ENCODE measurements at places on chromosomes 2 and 18. TPM values are rescaled to one million over a fixed set of nuclear protein-coding genes. Genes with fewer than 3 reads are reported as not detected.

Gene IL36B
- total RNA-seq: not detected

Gene CDH19
- 14.7 TPM for total RNA-seq

Gene SERPINB2
- not detected for total RNA-seq

DNA sequence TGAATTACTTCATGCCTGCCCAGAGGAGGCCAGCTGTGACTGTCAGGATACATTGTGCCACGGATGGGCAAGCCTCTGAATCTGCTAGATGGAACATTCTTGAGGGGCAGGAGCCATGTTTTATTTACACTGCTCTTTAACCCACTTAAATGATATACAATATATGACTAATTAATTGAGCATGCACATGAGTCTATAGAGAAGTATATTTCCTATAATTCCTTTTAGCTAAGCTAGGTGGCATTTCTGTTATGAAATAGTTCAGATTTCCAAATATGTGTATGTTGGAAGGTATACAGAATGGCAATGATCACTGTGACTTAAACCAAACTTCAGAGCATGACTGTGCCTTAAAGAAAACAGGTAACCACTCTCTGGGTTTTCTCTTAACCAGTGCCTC, 131.7 kb downstream of the RAB3GAP1 start:
- DNase-seq: no peak

GRCh38 chr2:119753041-119753929, 6.4 kb upstream of the PTPN4 start:
- DNase-seq: no peak

DNA sequence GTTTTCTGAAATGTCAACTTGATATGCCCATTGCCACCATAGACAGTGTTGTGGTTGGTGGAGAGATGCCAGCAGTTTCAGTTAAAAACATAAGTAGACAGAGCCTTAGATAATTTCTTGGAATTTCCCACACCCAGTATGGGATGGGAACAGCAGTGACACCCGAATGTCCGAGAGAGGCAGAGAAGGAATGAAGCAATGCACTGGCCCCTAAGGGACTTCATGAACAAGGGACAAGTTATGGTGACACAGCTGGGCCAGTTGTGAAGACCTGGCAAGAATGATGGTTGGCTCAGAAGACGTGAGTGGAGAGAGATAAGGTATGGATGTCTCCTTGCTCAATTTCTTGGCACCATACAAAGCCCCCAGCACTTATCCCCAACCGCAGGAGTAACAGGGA, 165.2 kb upstream of the APCDD1 start:
- DNase-seq: no peak

Gene KCNE4
- not detected for total RNA-seq

DNA sequence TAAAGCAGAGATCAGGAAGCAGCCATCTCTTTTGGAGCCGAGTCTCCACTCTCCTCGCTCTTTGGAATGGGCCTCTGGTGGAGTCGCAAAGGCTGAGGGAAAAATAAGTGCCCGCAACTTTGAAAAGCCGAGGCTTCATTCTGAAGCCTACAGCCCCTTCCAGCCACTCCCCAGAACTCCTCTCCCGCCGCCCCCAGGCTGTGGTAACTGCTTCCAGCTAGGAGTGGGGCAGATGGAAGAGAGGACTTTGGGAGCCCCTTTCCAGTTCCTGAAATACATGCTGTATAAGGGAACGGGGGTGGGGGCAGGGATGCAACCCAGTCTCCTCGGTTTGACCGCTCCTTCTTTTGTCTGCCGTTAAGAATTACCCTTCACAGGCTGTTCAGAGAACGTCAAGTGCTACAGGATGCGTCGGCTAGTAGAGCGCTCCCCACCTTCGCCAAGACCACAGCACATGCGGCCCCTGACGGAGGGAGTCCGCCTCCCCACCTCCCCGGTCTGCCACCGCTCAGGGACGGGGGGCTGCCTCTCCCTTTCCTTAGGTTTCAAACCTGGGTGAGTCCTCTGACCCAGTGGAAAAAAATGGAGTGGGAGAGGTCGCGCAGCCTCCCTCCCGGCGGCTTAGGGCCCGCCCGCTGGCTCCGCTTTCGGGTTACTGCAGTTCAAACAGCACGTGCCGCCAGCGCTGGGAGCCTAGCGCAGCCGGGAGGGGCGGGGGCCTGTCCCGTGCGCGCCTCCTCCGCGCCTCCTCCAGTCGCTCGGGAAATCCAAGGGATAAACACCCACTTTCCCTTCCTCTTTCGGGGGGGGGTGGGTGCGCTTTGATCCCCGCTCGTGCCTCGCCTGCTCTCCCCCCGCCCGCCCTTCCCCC, 4.9 kb downstream of the CYP26B1 start:
- DNase-seq: no peak

GRCh38 chr2:216857131-216857550, 2.7 kb downstream of the TNP1 start:
- no peak for DNase-seq

DNA sequence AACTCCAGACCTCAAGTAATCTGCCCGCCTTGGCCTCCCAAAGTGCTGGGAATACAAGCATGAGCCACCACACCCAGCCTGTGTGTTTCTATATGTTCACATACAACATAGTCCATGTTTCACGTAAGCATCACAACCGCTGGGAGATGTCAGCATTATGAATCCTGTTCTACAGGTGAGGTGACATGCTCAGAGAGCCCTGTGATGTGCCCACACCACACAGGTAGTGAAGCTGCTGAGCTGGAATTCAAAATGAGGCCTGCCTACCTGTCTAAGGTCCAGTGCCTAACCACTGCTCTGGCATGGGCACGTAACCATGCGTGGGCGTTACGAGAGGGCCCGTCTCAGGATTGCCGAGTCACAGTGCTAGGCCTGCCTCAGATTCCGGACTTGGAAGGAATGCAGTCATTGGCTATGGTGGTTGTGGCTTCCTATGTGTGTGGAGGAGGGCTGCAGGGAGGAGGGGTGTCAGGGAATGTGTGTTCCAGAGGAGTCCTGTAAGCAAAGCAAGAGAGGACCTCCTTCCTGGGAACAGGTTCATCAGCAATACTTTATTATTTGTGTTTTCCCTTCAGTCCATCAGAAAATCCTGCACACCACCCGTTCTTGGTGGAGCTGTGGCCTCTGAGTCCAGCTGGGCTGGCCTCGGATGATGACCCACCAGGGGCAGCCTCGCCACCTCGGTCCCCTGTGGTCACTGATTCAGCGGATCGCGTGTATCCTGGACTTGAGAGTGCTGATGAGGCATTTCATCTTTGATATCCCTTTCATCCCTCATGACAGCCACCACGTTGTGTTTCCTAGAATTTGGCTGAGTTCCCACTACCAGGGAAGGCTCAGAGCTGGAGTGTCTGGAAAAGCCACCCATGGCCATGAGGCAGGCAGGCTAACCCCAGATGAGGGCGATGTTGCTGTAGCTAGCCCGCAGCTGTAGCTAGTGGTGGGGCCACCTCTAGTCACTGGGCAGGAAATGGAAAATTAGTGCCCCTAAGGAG, 31.1 kb downstream of the HK2 start:
- DNase-seq: no peak

DNA sequence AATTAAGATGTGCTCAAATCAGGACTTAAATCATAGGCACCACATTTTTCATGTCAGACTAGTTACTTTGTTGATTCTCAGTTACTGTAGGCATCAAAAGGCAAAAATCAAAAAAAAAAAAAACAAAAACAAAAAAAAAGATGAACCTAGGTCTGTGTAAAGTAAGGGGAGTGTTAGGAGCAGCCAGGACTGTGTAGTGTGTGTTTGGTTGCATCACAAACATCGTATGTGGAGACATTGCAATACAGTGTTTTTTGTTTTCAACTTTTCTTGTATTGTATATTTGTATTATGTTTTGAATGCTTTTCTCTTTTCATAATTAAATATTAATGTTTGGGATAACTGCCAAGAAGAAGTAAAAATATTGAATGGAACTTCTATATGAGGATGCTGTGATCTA, 82.1 kb downstream of the ACSL3 start:
- no peak for DNase-seq

Gene TMEM200C
- total RNA-seq: 26.1 TPM

GRCh38 chr18:44830581-44830980, 149.9 kb downstream of the SETBP1 start:
- DNase-seq: no peak

DNA sequence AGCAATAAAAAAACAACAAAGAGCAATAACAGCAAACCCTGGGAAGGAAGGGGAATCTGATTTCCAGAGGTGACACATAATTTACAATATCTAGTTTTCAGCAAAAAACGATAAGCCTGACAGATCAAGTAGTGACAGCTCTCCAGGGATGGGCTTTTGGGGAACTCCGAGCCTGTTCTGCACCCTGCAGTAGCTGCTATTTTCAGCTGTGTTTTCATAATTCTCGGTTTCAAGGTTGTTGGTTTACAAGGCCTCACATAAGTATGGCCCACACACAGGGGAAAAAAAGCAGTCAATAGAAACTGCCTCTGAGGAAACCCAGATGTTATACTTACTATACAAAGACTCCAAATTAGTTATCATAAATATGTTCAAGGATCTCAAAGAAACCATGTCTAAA, 67.7 kb upstream of the CTLA4 start:
- no peak for DNase-seq

DNA sequence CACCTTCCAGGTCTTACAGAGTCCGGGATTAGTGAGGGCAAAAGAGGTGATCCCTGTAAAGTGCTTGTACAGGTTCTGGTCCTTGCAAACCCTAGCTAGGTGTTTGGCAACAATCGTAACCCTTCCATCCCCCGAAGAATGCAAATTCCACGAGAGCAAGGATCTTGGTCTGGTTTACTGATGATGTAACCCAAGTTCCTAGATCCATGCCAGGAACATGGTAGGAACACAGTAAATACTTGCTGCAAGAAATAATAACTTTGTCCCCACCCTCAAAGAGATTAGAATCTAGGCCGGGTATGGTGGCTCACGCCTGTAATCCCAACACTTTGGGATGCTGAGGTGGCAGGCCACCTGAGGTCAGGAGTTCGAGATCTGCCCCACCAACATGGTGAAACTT, 6.8 kb upstream of the NEU2 start:
- no peak for DNase-seq

GRCh38 chr2:5740053-5740452, 47.9 kb downstream of the SOX11 start:
- no peak for DNase-seq

Gene ACVR2A
- 25.4 TPM for total RNA-seq

DNA sequence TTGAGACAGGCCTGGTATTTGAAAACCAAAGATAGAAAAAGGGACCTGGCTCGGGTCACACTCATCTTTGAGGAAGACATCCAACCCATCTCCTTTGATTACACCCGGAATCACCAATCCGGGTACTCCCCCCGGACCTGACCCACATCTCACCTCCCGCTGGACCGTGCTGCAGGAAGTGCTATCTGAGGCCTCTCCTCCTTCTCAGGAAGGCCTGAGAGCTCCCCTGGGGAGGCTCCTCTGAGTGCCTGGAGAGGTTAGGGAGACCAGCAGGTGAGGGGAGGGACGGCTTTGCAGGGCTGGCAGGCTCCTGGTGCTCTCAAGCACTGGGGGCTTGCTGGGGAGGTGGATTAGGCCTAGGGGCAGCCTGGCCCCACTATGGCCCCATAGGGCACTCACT, 170.9 kb downstream of the ACKR3 start:
- DNase-seq: no peak

DNA sequence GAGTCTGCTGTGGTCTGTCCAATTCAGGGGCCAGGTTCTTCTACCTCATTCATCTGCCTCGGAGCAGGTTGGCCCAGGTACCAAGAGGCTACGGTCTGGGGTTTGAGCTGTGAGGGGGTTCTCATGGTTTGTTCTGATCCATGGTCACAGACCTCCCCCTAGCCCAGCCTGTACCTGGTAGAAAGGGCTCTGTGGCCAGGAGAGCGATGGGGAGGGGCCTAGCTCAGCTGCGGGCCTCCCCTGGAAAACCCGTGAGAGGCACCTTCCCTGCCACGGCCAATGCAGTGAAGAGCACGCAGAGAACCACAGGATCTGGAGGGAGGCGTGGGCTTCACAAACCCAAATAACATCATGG, 19.6 kb upstream of the ALLC start:
- DNase-seq: no peak

- no peak for DNase-seq
Observed at GRCh38 chr2:234275515-234275914, 221.4 kb downstream of the ARL4C start.

DNA sequence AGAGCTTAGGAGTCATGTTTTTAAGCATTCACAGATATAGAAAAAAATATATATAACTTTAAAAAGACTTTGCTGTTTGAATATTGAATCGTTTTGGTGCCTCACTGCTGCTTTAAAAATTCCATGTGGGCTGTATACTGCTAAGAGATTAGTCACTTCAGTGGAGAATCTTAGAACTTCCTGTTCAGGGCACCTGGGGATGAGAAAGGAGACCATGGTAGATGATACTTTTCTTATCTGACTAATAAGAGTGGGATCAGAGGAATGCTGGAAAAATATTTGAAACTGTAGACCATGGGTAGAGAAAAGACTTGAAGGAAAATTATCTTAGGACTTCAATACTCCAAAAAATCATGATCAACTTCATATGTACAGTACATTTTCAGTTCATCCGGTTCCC, 442.2 kb upstream of the SETBP1 start:
- DNase-seq: no peak

Gene CD302
- total RNA-seq: 1.0 TPM

DNA sequence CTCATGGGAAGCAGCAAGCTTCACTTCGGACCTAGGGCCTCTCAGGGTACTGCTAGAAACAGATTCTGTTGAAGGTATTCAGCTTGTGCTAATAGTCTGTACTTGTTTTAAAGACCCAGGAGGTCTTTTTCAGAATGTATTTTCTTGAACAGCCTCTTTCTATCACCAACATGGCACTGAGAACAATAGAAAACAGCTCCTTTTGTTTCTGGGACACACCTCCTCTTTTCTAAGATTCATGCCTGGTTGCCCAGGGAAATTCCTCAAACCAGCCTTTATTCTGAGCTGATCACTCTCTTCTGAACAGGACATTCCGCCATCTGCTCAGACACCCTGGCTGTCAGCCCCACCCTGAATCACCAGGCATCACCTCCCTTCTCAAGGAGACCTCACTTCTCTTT, 389.6 kb downstream of the TGIF1 start:
- DNase-seq: no peak

Gene MBD1
- total RNA-seq: 77.2 TPM

DNA sequence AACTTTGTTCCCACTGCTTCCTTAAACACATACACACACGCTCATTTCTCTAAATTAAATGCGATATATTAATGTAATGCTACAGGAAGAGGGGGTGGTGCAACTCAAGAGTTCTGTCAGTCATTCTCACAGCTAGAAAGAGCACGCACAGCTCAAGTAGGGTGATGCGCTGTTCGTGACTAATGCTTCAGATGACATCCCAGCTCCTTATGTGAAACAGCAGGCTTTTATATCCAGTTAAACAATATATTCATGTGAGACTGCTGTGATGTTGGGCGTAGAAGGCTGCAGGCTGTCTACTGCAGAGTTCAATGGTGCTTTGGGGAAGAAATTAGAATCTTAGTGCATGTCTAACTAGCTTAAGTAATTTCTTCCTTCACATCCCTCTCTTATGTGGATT, 912.6 kb upstream of the FSHR start:
- DNase-seq: no peak

- DNase-seq: no peak
Observed at GRCh38 chr2:240358080-240358479, 77.4 kb upstream of the GPC1 start.
